ENCODE measurements at places on chromosomes 16 and 17.

DNA sequence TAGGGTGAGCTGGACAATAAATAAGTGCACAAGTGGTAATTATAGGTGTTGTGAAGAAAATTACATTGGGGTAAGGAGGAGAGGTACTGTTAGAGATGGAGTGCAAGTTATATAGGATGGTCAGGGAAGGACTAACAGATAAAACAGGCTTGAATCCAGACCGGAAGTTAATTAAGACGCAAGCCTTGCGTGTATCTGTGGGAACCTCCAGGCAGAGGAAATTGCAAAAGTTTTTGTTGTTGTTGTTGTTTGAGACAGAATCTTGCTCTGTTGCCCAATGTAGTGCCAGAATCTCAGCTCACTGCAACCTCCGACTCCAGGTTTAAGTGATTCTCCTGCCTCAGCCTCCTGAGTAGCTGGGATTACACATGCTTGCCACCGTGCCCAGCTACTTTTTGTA lies 2.4 kb upstream of the ZNF18 start:
- no peak for DNase-seq

GRCh38 chr17:78197147-78197832 lies 10.1 kb downstream of the AFMID start:
- peak; percentile 39 for DNase-seq

GRCh38 chr17:81601525-81602120 lies 35.3 kb downstream of the NPLOC4 start:
- peak; percentile 88 for DNase-seq

GRCh38 chr16:88073201-88073721 lies 122.0 kb downstream of the BANP start:
- no peak for DNase-seq

DNA sequence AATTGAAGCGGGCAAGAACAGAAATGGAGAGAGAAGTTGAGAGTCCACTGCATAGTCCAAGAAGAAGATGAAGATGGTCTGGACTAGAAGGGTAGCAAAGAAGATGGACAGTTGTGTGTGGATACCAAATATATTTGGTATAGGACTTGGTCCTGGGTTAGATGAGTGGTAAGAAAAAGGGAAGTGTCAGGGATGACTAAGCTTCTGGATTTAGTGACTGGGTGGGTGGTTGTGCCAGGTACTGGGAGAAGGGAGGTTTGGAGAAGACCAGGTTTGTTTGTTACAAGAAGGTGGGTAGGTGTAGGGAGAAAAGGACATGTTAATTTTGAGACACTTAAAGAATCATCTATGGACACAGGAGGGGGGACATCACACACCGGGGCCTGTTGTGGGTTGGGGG lies 5.4 kb downstream of the VMP1 start:
- no peak for DNase-seq

DNA sequence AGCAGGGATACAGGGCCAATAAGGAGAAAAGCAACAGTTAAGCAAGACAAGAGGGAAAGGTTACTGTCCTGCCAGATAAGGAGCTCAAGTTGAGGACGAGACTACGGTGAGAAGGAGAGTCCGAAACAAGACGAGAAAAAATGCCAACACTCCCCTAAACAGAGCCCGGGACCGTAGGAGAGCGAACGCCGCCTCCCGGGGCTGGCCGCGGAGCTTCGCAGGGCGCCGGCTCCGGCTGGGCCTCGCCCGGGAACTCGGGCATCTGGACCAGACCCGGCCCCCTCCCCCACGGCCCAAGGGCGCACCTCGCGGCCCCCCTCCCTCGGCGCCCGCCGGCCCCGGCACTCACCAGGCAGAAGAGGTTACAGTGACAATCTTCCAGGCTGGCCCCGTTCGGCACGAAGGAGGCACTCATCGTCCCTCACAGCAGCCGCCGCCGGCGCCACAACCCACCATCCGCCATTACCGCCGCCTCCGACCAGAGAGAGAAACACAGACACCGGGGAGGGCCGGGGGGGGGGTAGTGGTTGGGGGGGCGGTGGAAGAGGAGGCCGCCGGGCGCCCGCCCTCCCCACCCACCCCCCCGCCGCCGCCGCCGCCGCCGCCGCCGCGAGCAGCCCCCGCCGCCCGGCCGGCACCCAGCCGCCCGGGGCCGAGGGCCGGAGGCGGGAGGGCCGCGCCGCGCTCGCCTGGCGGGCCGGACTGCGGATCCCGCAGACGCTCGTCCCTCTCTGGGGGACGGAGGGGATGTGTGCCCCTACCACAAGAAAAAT lies at the start of gene MED13:
Gene MED13, minus strand, starts transcription at position 488 of the 773 bp plus-strand sequence. Its CDS starts 73 bp downstream, at position 415.
- DNase-seq: peak; percentile 42

DNA sequence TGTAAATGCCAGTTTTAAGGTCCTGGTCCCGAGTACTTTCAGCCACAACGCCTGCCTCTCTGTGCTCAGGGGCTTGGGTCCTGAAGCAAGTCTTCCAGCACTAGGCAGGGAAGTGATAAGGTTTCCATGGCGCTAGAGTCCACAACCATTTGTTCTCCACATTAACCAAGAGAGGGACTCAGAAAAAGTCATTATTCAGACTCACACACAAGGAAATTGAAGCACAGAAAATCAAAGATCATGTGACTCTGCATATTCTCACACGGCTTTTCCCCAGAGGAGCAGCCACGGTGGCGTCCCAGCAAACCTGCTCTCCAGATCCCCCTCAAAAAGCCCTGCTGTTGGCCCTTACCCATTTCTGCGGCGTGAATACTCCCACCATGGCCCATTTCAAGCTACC lies 9.7 kb downstream of the ENPP7 start:
- peak; percentile 11 for DNase-seq

GRCh38 chr17:75752802-75753513 lies 12.0 kb downstream of the GALK1 start:
- DNase-seq: no peak

- DNase-seq: no peak
Measured at GRCh38 chr17:27419156-27419555, 37.1 kb upstream of the KSR1 start.

Measured in choroid plexus epithelial cell (primary cell).